ENCODE measurements at places on chromosomes 3 and 15.

DNA sequence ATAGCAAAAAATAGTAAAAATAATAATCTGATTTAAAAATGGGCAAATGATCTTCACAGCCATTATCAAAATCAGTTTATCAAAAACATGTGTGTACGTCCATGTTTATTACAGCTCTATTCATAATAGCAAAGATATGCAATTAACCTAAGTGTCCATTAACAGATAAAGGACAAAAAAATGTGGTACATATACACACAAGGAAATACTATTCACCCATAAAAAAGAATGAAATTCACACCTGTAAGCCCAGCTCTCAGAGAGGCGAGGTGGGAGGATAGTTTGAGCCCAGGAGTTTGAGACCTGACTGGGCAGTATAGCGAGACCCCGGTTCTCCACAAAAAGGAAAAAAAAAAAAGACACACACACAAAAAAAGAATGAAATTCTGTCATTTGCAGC, 82.6 kb upstream of the PPIB start:
- no peak for DNase-seq

GRCh38 chr3:17039594-17039993, 154.8 kb downstream of the PLCL2 start:
- DNase-seq = no peak

GRCh38 chr15:31077181-31077580, 24.3 kb downstream of the TRPM1 start:
- peak; percentile 50 for DNase-seq

GRCh38 chr15:99058421-99058870, 46.4 kb upstream of the SYNM start:
- peak; percentile 22 for DNase-seq

- no peak for DNase-seq
These were observed 17.3 kb upstream of the STAC start for GRCh38 chr3:36362973-36363372.

GRCh38 chr3:138347960-138348753, at the start of gene MRAS:
Gene MRAS (plus strand): TSS chr3:138348579. CDS start chr3:138372884, 24,305 bp downstream.
- DNase-seq = peak; percentile 41

- no peak for DNase-seq
These were observed 197.7 kb downstream of the LSAMP start for GRCh38 chr3:116247605-116248004.

- peak; percentile 4 for DNase-seq
These were observed at the start of gene SLC12A8 for GRCh38 chr3:125212509-125213363. Gene SLC12A8 (minus strand): TSS chr3:125212748. CDS start chr3:125211349, 1,399 bp downstream.
